ENCODE measurements at places on chromosomes 4 and X.
A peak's percentile ranks its signal among the peaks of the same experiment; 100 is the strongest.

DNA sequence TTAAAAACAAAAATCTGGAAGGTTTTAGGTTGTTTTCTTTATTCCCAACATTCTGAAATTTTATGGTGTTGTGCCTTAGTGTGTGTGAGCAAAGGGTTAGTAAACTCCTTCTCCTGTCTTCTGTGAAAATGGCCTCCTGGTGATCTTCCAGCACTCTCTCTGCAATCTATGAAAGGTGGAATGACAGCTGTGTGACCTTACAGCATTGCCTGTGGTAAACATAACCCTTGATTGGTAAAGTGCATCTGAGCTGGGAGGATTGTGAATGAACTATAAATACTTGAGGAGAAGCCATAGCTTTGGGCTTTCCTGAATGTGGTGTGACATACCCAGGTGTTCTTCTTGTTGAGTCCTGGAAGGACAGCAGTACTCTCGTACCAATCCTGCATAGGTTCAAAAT lies 10.0 kb downstream of the ART3 start:
- DNase-seq, result no peak

DNA sequence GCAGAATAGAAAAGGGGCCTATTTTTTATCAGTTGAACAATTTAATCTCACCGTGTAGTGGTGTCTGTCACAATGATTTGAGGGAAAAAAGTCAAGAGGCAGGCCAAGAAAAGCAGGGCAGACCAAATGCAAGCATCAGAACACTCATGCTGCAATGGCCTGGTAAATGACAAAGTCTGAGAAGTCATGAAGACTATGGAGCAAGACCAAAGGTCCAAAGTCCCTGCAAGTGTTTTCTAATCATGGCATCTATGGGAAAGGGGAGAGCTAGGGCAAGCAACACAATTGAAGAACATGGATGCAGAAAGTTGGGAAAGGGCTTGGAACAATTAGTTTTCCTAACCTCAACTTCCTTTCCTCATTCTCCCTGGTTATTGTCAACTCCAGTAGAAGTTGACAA lies 147.7 kb upstream of the TLL1 start:
- DNase-seq, result no peak

GRCh38 chr4:39043058-39043860 lies 11.1 kb upstream of the TMEM156 start:
- no peak for DNase-seq

- peak; percentile 62 for DNase-seq
Observed at GRCh38 chr4:101651778-101652177, 138.8 kb upstream of the BANK1 start.

DNA sequence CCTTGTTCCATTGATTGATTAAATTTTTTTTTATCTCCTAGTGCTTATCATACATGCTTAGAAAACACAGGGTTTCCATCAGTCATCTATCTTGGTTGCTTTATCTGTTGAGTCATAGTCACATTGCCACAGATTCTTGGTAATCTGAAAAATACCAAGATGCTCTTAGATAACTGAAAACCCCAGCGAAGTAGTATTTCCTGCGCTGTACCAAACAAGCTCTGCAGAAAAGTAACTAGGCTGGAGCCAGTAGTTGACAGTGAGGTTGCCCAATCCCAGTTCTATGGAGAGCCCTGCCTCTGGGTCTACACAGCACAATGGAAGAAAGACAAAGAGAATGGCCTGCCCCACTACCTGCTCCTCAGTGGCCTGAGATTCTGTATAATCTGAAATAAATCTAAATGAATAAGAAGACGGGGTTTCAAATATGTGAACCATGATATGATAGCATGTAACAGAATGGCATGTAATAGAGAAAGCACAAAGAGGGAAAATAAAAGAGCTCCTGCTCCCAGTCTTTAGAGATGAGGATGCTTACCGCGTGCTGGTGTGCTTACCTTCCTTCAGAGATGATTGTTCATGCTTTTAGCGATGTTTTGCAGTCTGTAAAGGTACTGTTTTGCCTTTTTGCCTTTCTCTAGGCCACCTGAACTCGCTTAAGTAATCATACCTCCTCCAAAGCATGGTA lies 55.3 kb upstream of the RAPGEF2 start:
- peak; percentile 14 for DNase-seq

GRCh38 chrX:82127228-82128123 lies 925.6 kb downstream of the SH3BGRL start:
- DNase-seq, result no peak
